ENCODE measurements at places on chromosomes 6 and 20. TPM values are rescaled to one million over a fixed set of nuclear protein-coding genes. Genes with fewer than 3 reads are reported as not detected.

GRCh38 chr6:63730311-63730710, 94.7 kb downstream of the PHF3 start:
- DNase-seq, result no peak

DNA sequence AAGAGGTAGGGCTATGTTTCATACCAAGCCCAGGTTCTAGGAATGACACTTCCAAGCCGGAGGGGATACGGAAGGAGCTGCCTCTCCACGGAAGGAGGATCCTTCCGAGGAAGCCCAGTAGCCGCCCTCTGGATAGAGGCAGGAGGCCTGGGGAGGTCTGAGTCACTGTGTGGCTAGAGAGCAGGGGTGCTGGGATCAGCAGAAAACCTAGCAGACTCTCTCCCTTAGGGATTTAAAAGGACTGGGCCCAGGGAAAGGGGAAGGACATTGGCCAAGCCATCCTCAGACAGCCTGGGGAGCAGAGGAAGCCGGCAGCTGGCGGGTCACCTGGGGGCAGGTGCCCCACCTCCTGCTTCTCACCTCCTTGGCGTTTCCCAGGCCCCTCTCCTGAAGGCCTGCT, 36.6 kb upstream of the NFATC2 start:
- DNase-seq, result no peak

DNA sequence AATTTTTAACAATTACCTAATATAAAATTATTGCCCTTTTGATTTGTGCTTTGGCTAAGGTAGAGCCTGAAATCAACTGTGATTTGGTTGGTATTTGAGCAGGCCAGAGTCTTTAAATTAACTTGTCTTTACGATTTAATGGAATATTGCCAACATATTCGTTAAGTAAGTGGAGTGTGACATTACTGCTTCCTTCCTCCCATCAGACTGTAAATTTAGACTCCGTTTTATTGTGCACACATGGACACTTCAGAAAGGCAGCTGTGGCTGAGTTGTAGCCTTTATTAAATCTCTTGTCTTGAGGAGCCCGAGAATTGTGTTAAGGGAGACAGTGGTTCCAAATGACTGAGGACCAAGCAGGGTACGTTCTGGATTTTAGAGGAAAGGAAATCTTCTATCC, 57.4 kb downstream of the CAP2 start:
- no peak for DNase-seq

- no peak for DNase-seq
Measured at GRCh38 chr20:474581-474980, 12.2 kb upstream of the TBC1D20 start.

The BEND6 gene
- total RNA-seq, result 2.3 TPM

- no peak for DNase-seq
Measured at GRCh38 chr6:31697555-31697954, 5.6 kb downstream of the ABHD16A start.

- no peak for DNase-seq
Measured at GRCh38 chr20:62069741-62070216, 4.1 kb upstream of the TAF4 start.

- DNase-seq, result no peak
Measured at GRCh38 chr6:152233547-152234320, 403.4 kb downstream of the SYNE1 start.

The SLC35A1 gene
- 7.1 TPM for total RNA-seq

The DDX43 gene
- total RNA-seq, result not detected

Measured in H9 (cell line).